ENCODE measurements at places on chromosomes 4 and X.

GRCh38 chrX:3811331-3812311 lies 98.2 kb upstream of the PRKX start:
- no peak for DNase-seq

DNA sequence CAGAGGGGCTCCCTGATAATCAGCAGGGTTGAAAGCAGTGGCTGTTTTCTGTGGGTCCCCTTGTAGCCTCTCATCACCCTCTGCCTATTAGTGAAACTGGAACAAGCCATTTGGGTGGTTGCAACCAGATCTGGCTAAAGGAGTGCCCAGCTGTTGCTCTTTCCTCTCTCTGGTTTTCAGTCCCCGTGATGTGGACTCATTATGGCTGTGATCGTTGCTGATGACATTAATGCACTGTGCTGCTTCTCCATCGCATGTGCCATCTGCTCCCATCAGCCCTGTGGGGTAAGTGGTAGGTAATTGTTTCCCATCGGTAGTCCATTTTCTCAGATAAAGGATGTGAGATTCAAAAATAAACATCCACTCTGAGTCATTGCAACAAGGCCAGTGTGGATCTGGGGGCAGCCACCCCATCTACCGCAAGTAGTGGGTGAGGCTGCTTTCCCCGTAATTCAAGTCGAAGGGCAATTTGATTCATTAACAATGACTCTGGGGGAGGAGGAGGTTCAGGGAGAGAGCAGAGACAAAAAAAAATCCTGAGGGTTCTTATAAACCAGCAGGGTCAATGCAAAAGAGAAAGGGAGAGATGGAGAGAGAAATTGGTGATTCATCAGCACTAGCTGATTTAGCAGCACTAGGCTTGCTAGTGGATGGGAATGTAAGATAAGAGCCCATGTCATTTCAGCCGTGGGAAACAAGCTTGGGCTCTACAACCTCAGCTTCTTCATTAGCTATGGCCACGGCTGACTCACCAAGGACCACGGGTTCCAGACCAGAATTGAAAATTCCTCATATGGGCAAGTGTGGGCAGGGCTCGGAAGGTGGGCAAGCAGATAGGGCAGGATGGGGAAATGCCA lies 357.8 kb downstream of the MID1IP1 start:
- DNase-seq: no peak

- DNase-seq: no peak
Measured at GRCh38 chrX:133053861-133054598, 42.9 kb downstream of the USP26 start.

DNA sequence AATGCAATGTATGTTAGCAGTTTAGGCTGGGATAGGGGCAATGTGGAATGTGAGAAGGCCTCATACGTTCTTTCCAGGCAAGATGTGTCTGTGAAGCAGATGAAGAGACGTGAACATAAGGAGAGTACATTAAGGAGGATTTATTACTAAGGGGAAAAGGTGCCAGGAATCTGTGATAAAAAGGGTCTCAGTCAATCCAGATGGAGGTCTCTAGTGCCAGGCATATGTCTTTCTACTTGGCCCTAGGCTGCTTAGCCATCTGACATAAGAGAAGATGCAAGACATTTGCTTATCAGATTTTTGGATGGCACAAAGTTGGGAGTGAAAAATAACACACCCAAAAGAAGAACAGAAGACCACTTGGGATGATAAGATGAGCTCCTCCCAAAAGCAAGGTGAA lies 93.0 kb upstream of the PRKG2 start:
- no peak for DNase-seq

- no peak for DNase-seq
Measured at GRCh38 chr4:69668680-69669079, 15.6 kb upstream of the UGT2A1 start.

DNA sequence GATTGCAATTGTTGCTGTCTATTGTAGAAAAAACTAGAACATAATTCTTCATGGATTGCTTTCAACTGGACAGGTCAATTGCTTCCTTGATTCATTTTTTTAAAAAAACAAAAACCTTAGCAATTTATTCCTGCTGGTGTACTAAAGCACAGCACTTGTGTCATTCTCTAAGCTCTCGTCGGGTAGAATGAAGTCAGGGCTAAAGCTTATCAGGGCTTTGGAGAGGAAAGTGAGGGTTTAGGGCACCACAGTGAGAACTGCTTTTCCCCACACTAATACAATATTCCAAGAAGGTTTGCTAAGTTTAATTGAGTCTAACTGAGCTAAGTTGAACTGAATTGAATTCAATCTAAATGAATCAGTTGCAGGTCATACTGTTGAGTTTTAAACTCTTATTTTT lies 76.4 kb upstream of the TLR3 start:
- DNase-seq: no peak

DNA sequence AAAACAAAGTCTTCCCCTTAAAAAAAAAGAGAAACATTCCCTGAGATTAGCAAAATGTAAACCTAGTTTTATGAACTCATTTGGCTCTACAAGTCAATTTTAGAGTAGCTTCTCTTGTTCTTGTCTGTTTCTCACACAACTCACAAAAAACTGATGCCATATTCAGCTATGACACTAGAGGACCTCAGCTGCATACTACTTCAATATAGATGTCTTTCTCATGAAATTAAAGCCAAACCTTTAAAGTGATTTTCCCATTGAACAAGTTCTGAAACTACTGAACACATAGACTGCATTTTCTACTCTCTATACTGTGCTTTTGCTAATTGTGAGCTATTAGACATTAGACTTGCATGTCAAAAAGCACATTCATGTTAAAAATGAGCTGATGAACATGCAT lies 49.8 kb downstream of the TBCK start:
- no peak for DNase-seq

GRCh38 chr4:165440415-165441158 lies 61.8 kb downstream of the CPE start:
- DNase-seq: no peak

DNA sequence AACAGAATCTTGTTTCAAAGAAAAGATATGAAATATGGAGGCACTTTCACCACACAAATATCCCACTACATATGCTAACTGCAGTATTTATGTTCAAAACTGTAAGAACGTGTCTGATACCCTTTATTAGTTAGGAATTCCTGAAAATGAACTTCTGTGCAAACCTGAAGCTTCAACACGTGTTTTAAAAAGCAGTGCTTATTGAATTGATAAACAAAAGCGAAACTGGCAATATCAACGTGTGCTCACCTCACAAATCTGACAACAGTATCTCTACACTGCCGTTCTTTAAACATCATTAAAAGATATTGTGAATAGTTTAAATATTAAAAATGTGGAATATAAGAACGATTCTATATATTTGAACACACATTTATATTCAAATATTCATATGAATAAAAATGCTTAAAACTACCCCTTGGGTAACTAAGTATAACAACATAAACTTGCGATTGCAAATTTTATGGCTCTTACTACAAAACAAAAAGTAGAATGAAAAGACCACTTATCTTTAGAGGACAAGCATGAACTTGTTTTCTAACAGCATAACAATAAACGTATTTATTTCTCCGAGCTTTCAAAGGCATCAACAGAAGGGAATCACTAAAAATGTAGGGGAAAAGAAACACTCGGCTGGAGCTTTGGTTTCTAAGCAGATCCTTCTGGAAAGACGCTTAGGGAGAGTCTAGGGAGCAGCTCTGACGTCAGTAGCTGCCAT lies at the start of gene LRP2BP:
LRP2BP (minus strand) TSS at position 687 of the 718 bp plus-strand sequence. CDS start 17,738 bp downstream, outside the sequence.
- DNase-seq: no peak

DNA sequence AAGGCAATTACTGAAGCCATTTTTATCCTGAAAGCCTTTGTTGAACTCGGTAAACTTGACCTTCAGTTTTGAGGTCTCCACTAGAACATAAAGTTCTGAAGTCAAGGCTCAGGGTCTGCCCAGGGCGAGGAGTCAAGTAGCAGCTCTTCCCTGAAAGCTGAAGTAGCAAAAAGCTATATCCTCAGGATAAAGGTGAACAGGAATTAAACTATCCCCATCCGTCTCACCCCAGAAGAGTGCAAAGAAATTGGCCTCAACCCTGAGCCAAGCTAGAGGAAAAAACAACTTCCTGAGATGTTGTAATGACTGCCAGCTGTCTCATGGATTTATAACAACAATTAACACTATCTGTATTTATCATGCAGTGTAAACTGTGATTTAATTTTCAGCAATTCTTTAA lies 590.8 kb downstream of the SPRY1 start:
- no peak for DNase-seq

GRCh38 chrX:153740631-153741222 lies 16.1 kb downstream of the ABCD1 start:
- no peak for DNase-seq

DNA sequence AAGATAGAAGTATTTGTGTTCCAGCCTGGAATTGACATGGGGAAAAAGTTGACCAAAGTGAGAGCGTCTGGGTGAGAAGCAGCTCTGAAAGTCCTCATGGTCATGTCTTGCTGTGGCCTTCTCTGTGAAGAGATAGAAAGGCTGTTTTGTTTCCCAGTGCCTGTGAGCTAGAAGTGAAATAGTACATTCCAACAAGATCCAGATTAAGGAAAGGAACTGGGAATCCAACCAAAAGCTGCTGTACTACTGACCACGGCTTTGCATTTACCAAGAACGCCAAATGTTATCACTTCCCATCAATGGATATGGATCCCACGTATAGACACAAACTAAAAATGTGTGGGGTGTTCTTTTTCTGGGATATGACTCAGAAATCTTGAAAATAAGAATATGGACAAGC lies 51.2 kb downstream of the TENM3 start:
- DNase-seq: no peak

GRCh38 chrX:154855256-154855655 lies 20.8 kb upstream of the SMIM9 start:
- no peak for DNase-seq

DNA sequence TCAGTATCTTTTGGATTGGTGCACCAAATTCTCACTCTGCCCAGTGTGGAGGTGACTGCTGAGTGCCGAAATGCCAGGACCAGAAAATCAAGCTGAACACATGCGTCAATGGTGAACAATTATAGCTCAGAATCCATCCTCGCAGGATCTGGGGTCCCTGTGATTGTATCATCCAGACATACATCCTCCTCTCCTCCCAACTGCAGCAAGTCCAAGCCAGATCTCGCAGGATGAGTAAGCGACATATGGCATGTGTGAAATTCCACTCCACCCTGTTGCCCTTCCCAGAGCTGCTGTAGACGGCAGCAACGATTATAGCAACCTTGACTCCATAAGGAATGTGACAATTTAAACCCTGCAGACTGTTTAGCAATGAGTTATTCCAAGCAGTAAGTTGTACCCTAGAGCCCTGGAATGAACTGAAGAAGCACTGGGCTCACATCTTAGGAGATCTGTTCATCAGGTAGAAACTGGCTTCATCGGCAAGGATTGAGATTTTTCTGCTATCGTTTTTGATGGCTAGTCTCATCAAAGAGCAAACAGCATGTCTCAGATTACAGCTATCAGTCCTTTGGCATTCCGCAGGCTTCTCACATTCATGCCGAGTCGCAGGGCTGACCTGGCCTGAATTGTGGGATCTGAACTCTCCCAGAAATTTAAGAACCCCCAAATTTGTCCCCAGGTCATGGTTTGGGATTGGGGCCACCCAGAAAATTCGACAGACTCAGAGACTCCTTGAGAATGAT lies 35.5 kb upstream of the SORBS2 start:
- no peak for DNase-seq

- no peak for DNase-seq
Measured at GRCh38 chr4:139875411-139875825, 209.8 kb downstream of the MGST2 start.

- peak; percentile 35 for DNase-seq
Measured at GRCh38 chr4:153084980-153085630, 119.1 kb upstream of the TRIM2 start.

DNA sequence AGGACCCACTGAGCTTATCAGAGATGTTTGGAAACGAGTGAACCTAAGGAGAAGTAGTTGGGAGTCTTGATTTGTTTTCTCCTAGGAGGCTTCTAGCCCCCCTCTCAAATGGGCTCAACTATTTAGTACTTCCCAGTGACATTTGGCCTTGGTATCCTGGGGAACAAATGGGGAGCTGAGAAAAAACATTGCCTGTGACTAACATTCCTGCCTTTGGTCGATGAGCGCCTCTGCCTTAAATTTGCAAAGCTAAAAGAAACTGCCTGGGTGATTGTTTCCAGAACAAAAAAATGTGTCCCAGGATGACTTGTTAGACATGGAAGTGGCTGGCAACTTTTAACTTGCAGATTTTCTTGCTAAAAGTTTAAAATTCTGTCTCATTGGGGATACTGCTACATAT lies 58.8 kb upstream of the IGFBP7 start:
- no peak for DNase-seq

DNA sequence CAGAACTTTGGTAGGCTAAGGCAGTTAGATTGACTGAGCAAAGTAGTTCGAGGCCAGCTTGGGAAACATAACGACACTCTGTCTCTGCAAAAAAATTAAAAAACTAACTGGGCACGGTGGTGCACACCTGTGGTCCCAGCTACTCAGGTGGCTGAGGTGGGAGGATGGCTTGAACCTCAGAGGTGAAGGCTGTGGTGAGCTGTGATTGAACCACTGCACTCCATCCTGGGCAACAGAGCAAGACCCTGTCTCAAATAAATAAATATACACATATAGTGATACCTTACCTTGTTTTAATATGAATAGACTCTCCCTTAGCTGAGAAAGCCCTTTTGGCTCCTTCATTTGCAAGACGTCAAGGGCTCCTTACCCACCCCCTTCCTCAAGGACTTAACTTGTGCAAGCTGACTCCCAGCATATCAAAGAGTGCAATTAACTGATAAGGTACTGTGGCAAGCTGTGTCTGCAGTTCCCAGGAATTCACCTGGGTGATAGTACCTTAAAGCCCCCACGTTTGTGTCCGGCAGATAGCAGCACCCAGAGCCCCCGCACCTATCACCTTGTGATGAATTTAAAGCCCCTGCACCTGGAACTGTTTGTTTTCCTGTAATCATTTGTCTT lies 655.6 kb upstream of the GALNTL6 start:
- DNase-seq: no peak

GRCh38 chr4:54513204-54513603 lies 144.6 kb upstream of the KIT start:
- no peak for DNase-seq

DNA sequence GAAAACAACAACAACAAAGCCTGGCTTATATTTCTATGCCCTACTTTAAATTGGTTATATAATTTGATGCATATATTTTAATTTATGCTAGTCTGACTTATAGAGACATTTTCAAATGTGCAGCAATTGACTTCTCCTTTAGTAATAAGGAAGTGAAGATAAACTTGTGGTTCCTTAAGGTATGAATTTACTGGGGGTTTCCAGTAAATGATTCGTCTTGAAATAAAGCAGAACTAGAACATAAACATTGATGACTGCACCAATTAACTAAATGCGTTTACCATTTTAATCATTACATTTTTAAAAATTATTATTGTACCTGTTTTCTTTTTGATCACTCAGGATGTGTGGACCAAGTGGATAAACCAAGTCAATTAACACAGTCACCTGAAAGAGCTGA lies 99.6 kb upstream of the CCSER1 start:
- DNase-seq: no peak
